ENCODE measurements at places on chromosomes 6 and 20.

DNA sequence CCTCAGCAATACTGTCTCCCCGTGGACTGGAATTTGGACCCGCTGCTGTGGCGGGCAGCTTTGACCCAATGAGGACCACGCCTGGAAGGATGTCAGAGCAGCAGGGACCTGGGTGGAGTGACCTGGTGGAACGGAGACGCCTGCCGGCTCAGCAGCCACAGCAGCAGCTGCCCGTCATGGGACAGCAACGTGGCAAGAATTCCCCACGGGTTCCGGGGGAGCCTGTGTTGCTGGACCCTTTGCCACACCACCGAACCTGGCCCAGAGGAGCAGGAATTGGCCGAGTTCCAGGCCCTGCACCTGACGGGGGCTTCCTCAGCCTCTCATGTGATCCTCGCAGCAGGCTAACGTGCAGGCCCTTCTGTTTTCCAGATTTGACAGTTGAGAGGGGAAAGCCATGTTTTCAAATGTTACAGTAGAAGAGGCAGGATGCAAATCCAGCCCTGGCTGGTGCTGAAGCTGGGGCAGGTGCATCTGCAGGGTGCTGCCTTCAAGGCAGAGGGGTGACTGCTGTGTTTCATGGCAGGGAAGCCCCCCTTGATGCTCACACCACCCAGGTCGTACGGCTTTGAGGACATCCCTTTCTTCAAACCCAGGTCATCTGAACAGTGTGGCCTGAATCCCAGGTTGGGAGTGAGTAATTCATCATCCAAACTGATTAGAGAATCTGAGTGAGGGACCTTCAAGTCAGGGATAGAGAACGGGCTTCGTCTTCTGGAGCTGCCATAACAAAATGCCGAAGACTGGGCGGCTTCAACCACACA lies 93.4 kb downstream of the THBS2 start:
- DNase-seq = no peak

DNA sequence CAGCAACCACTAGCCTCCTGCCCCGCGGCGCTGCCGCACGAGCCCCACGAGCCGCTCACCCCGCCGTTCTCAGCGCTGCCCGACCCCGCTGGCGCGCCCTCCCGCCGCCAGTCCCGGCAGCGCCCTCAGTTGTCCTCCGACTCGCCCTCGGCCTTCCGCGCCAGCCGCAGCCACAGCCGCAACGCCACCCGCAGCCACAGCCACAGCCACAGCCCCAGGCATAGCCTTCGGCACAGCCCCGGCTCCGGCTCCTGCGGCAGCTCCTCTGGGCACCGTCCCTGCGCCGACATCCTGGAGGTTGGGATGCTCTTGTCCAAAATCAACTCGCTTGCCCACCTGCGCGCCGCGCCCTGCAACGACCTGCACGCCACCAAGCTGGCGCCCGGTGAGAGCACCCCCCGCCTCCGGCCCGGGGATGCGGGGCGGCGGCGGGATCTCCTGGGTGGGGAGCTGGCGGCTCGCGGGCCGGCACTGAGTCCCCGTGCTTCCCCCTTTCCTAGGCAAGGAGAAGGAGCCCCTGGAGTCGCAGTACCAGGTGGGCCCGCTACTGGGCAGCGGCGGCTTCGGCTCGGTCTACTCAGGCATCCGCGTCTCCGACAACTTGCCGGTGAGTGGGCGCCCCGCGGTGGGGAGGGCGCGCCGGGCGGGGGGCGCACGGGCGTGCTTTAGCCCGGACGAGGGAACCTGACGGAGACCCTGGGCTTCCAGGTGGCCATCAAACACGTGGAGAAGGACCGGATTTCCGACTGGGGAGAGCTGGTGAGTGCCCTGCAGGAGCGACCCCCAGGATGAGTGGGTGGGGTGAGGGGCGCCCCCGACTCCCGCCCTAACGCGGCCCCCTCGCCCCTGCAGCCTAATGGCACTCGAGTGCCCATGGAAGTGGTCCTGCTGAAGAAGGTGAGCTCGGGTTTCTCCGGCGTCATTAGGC lies 585 bp downstream of the PIM1 start:
- DNase-seq = no peak

DNA sequence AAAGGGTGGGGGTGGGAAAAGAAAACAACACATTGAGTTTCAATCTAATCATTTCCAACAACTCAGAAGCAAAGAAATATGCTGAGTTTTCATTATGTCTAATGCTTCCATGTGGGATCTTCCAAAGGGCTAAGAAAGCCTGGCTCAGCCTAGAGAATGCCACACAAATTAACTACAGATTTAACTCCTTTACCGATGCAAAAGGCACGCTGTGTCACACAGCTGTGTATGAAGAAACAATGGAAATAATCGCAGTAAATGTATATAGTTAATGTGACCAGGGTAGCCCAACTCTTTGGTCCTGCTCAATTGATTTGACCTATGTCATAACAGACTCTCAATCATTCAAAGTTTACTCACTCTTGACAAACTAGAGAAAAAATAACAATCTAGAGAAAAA lies 17.8 kb downstream of the B4GALT5 start:
- no peak for DNase-seq

DNA sequence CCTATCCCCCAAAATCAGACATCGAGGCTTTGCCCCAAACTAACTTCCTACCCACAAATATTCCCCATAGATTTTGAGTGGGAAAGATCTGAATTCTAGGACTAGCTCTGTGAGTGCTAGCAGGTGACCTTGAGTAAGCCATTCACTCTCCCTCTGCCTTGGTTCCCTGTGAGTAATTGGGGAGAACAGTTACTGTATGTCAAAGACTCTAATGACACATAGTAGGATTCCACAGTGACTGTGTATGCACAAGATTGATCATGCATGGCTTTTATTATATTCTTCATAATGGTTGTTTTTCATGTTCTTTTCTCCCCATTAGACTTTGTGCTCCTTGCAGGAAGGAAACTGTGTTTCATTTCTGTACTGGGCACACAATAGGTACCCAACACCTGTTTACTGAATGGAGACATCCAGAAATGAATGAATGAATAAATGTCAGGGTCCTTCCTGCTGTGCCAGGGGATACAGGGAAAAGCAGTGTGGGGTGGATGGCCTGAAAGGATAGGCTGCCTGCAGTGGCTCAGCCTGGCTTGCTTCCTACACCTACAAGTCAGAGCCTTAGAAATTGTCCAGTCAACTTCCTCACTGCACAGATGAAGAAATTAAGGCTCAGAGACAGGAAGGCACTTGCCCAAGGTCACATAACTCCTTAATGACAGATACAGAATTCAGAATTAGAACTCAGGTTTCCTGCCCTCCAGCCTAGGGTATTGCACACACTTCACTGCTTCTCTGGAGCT lies 901 bp upstream of the TMEM151B start:
- no peak for DNase-seq

DNA sequence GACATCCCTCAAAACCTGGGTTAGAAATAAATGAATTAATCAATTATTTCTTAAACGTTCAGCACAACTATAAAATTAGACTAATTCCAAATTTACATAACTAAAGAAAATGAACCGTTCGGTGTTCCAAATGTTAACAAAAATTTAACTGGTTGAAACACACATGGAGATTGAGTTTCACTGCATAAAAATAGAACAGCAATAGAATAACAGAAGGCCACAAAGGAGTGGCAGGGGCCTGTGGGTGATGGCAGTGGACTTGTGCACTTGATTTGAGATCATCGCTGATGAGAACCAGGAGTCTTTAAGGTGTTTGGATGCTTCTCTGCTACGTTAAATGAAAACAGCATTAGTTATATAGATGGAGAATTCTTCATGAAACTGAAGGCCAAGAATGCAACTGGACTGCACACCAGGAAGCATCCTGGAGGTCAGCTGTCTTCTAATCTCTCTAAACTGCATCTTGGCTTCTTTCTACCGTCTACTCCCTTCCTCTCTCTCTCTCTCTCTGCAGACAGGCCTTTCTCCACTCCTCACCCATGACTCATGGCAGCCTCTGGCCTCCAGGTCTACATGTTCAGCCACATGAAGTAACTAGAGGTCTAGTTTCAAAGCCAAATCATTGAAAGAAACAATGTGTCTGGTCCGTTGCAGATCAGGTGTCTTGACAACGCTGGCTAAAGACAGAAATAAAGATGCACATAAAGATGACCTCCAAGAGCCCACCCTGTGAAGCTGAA lies 111.3 kb downstream of the SIM1 start:
- DNase-seq = no peak

DNA sequence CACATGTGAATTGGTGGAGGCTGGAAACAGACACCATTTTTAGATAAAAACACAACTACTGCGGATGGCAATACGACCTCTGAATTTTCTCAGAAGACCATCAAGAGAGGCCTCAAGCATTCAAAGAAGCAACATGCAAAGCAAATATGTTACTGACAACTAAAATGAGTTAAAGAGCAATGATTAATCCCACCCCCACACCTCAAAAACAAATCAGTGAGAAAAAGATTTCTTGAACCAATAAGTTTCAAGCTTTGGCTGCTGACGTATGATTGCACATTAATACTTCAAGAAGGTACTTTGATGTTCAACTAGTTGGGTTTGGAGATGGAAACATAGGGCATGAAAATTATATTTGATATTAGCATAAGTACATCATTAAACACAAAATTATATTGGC lies 982 bp downstream of the MMUT start:
- DNase-seq = no peak

DNA sequence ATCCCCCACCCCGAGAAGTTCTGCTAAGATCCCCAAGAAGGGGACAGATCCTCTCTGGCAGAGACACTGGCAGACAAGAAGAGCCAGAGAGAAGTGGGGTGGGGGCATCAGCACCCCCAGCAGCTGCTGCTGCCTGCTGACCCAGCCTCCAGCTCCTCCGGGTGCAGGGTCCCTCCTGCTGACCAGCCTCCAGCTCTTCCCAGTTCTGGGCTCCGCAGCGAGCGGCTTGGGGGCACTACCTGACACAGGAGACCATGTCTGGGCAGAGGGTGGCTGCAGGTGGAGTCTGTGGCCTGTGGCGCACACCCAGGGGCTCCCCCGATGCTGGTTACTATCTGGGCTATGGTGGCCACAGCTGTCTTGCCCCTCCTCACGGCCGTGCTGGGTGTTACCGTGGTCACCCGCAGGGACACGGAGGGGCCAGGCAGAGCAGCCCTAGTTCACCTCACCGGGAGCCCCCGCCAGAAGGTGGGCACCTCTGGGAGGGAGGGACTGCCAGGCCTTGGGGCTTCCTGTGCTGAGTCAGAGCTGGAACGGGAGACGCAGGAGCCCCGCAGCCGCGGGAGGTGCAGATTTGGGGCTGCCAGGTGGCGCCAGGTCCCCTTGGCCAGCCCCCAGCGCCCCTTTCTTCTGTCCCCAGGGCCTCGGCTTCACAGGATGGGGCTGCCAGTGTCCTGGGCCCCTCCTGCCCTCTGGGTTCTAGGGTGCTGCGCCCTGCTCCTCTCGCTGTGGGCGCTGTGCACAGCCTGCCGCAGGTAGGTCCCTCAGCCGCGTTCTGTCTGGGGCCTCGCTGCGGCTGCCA lies 630 bp downstream of the LIME1 start:
- no peak for DNase-seq

- DNase-seq = no peak
These were observed 1.5 kb downstream of the COL12A1 start for GRCh38 chr6:75204217-75204958.

GRCh38 chr6:42493914-42494539 lies 42.3 kb upstream of the TRERF1 start:
- DNase-seq = no peak

GRCh38 chr6:145878591-145879295 lies 64.1 kb upstream of the FBXO30 start:
- DNase-seq = no peak

- no peak for DNase-seq
These were observed at the start of gene EEF1A2 for GRCh38 chr20:63498960-63499337. TSS of gene EEF1A2 (minus strand) at chr20:63499083. CDS start at chr20:63497763, 1,320 bp downstream.

- no peak for DNase-seq
These were observed 191.1 kb downstream of the EYA4 start for GRCh38 chr6:133432021-133432989.

GRCh38 chr6:24430086-24430485 lies 27.4 kb downstream of the MRS2 start:
- no peak for DNase-seq

DNA sequence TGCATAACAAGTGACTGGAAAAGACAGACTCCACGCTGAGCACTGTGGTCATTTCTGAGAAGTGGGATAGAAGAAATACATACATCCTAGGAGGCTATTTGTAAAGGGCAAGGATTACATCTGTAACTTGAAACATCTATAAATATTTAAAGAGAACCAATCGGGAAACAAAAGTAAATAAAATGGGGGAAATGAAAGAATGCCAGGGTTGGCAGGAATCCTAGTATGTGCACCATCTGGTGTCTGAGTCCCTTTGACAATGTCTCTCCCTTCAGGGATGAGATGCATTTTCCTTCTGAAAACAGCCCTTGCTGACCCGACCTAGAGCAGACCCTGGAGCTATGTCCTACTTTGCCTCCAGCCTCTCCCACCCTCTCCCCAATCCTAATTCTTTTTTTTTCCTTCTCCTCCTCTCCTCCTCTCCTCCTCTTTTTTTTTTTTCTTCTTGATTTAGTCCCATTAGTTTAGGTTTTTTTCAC lies 53.2 kb downstream of the VSTM2L start:
- DNase-seq = no peak

GRCh38 chr6:15516923-15517560 lies 145.8 kb downstream of the DTNBP1 start:
- no peak for DNase-seq

DNA sequence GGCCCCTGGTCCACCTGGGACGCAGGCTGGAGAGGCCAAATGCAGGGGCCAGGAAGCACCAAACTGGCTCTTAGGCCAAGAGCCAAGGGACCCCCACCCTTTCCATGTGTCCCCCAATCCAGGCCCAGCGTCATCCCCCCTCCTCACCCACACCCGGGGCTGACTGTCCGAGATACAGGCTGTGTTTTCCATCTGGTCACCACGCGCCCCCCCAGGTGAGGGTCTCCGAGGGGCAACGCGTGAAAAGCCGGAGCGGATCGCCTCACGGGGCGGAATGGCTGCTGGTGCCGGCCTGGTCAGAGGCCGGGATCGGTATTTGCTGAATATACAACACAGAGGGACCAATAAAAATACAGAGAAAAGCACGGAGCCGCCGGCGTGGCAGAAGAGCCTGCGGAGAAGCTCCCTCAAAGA lies 5.2 kb upstream of the ABHD16B start:
- DNase-seq = no peak

GRCh38 chr6:148617530-148617929 lies 129.3 kb upstream of the UST start:
- DNase-seq = no peak

DNA sequence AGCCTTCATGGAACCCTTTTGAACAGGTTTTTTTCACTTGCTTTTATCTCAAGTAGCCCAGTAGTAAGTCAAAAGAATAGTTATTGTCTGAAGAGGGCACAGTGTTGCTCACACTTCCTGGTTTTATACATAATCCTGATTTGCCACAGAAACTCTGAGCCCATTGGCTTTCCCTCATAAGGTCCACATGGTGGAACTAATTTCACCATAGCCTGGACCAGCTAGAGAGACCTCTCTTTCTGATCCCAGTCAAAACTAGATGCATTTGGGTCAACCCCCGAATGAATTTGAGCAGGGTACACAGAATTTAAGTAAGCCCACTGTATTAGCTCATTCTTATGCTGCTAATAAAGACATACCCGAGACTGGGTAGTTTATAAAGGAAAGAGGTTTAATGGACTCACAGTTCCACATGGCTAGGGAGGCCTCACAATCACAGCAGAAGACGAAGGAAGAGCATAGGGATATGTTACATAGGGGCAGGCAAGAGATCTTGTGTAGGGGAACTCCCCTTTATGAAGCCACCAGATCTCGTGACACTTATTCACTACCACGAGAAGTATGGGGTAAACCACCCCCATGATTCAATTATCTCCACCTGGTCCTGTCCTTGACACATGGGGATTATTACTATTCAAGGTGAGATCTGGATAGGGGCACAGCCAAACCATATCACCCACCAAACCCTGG lies 6.2 kb downstream of the RWDD2A start:
- DNase-seq = no peak

Measured in cortex of kidney (tissue), 1 donor.